CD14-positive monocyte (primary cell): ENCODE measurements at places on chromosomes 2 and 18.

GRCh38 chr2:145764631-145765030, 1244.7 kb upstream of the ZEB2 start:
- no peak for DNase-seq

- no peak for DNase-seq
Measured at GRCh38 chr2:239880396-239880795, 144.7 kb downstream of the NDUFA10 start.

DNA sequence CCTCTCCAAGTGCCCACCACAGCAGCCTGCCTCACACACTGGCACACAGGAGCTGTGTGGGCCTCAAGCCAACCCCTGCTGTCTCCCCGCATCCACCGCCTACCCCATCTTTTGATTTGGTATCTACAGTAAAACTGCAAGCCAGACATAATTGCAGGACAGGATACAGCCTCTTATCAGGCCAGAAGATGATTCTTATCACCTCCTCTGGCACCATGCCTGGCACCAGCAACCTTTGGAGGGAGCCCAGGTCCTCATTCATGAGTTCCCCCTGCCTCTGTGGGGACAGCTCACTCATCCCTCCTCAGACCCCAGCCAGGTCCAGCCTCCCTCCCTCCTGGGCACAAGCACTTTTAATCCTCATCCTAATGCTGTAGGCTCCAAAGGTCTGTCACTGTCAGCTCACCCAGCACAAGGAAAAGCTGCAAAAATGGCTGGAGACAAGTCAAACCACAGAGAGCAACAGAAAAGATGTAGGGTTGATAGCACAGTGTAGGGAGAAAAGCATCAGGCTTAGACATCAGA, 9.7 kb downstream of the RAB11FIP5 start:
- no peak for DNase-seq

DNA sequence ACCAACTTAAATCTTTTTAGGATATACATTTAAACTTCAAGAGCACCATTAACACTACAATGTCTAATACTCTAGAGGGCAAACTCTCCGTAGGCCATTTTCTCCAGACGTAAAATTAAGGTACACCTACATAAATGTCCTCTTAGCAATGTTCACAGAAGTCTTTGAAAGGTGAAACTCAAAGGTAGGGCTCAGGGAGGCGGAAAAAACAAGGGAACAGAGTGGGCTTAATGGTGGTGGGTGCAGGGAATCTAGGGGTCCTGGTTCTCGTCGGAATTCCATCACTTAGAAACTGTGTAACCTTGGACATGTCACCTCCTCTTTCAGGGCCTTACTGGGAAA, 668 bp downstream of the NFU1 start:
- no peak for DNase-seq

DNA sequence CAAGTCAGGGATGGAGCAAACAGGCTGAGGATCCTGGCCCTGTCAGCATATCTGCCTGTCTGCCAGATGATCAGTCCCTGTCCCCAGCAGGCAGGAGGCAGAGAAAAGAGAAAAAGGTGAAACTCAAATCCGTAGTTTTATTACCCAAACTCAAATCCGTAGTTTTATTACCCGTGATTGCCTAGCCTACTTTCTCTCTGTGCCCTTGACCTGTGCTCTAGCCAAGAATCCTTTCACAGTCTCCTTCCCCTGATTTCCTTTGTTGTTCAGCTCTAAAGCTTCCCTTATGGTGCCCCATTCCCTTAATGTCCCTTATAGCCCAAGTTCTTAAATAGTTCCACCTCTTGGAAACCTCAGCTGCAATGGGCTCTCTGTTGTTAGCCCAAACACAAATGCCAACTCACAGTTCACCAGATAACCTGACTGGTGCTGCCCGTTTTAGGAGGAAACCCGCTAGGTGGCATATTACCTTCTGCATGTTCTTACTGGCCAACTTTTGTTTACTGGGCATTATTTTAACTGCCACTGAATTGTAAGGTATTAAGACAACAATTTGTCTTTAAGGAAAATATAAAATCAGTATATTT, 125.7 kb upstream of the FZD5 start:
- no peak for DNase-seq

GRCh38 chr2:70817284-70817954, 3.0 kb downstream of the CLEC4F start:
- DNase-seq = no peak

DNA sequence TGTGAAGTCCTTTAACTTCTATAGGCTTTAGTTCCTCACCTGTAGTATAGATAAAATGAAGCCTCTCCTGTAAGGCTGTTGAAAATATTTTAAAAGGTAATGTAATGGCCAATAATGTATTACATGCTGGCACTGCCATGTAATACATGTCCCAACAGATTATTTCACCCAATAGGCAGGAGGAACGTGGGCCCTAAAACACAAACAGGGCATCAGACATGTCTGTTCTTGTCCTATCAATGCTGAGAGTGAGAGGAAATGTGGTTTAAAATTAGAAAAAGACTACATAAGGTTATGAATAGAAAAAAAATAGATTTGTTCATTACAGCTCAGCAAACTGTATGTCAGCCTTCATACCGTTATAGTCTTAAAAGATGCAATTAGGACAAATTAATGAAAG, 492.7 kb upstream of the DDX18 start:
- no peak for DNase-seq

DNA sequence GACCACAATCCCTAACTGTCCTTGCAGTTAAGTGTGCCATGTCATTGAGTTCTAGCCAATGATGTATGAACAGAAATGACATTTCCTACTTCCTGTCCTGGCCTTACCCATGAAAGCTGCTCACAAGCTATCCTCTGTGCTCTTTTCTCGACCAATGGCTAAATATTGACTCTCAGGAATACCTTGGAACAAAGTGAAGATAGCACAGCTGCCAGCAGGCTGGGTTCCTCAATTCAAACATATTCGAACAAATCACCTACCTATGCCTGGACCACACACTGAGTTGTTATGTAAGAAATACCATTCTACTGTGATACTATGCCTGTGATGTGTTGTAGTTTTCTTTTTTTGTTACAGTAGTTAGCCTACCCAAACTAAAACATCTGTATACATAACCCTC, 65.1 kb downstream of the GAREM1 start:
- no peak for DNase-seq

DNA sequence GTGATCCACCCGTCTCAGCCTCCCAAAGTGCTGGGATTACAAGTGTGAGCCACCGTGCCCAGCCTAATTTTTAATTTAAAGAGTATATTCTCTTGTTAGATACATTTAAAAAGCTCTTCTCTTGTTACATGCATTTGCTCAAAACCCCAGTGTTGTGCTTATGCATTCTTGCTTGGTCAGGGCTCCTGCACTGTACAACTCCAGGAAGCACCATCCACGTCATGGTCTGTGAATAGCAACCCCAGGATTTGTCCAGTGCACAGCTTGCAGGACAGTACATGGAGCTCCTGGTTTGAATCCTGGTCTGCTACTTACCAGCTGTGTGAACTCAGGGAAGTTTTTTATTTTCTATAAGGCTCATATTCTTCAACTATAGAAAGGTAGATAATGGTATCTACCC, 80.8 kb downstream of the MDH1 start:
- no peak for DNase-seq

DNA sequence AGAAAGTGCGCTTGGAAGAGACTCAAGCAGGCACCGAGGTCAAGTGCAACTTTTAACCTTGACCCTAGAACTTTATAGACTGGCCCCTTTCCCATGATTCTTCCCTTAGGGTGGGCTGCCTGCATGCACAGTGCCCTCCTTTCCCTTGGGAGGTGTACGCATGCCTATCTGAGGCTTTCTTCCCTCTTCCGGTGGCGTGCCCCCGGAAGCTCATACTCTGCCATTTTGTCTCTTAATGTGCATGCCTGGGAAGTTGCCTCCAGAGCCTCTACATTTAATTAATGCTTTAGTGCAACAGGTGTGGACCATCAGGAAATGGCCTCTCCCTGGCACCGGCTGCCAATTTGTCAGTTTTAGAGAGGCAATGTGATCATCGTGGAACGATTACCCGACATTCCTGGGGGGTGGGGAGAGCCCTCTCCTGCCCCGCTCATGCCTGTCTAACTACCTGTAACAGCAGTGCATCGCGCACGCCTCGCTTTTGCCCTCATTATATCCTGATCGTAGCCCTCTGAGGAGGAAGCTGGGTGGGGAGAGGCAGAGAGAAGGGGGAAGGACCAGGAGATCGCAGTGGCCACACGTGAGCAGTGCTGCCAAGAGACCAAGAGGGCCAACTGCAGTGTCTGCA, 194.8 kb downstream of the TFCP2L1 start:
- no peak for DNase-seq

DNA sequence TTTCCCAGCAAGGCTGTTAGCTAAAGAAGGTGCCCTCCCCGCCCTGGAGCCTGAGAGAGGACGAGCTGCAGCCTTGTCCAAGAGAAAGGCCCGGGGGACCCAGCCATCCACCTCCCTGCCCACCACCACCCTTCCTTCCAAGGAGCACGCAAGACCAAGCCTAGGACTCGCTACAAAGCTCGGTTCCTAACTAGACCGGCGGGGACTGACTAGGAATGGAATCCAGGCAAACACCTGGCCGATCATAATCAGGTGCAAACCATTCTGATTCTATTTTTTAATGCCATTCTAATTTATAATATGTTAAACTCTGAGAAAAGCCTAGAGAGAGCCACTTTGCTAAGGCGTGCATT, 19.7 kb upstream of the TUBB6 start:
- no peak for DNase-seq

GRCh38 chr2:164145093-164145987, 409.5 kb upstream of the FIGN start:
- no peak for DNase-seq

GRCh38 chr18:56326336-56327072, 311.9 kb downstream of the TXNL1 start:
- no peak for DNase-seq

GRCh38 chr18:73235921-73236320, 368.1 kb upstream of the NETO1 start:
- DNase-seq = no peak

GRCh38 chr18:52451256-52451655, 111.3 kb downstream of the DCC start:
- DNase-seq = no peak

DNA sequence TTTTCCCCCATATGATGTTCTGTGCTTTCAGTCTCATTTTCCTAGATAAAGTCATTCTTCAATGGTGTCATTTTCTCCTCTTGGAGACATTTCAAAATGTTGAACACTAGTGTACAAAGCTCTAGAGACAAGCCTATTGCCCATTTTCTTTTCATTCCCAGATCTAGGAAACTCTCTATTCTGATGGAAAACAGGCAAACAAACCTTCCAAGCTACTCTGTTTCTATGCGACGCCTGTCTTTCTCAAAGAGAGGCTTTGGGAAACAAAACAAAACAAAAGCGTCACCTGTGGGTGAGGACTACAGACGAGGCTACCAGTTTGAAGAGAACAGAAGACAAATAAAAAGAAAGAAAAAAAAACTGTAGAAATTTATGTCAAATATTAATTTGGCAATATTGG, 311.0 kb downstream of the CBLN2 start:
- no peak for DNase-seq

DNA sequence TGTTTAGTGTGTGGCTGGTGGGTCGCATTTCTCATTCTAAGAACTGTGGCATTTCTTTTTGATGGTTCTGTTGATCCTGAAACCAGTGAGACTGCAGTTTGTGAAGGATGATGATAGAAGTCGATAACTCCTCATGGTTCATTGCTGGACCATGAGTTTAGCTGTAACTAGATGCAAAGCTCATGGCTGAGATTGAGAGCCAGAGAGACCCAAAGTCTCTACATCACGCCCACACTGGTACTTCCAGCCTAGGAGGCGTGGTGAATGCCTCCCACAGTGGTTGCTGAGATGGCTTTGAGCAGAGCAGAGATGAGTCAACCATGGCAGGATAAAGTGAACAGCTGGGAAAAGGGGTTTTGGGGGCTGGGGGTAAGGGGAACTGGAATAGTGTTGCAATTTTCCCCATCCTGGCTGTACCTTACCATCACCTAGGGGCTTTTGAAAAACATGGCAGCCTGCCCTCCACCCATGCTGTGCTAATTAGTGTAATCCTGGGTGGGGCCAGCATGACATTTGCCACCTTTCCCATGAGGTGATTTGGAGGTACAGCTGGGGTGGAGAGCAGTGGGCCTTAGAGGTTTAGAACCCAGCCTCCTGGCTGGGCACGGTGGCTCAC, 24.1 kb downstream of the INPP4A start:
- no peak for DNase-seq

- no peak for DNase-seq
Measured at GRCh38 chr2:23385351-23385747, 370 bp downstream of the KLHL29 start.

- DNase-seq = no peak
Measured at GRCh38 chr2:238851761-238852160, 3.9 kb downstream of the TWIST2 start.

- no peak for DNase-seq
Measured at GRCh38 chr2:103879101-103879500, 974.8 kb upstream of the POU3F3 start.

DNA sequence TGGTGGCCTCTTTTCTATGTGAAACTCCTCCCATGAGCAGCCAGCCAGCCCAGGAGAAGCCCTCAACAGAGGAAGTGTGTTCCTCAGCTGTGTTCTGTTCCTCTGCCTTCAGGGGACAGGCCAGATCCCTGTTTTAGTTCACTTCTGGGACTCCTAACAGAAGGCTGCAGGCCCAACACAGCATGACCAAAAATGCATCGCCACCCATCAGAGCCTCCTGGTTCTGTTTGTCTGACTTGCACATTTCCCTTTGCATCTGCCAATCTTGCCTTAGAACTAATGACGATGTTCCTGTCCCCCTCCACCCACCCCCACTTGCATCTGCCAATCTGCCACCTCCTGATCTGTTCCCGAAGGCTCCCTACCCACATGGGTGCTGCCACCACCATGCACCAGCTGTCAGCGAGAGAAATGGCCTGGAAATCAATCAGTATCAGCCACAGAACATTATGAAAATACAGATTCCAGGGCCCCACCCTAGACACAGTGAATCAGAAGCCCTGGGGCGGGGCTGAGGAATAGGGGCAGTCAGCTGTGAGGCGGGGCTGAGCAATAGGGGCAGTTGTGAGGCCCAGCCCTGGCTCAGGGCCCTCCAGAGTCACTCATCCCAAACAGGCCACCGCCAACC, 51.0 kb downstream of the FAM168B start:
- no peak for DNase-seq

- no peak for DNase-seq
Measured at GRCh38 chr2:20421988-20422370, 24.9 kb upstream of the RHOB start.

- DNase-seq = no peak
Measured at GRCh38 chr18:71808616-71809015, 735.5 kb downstream of the CBLN2 start.

- peak; percentile 85 for DNase-seq
Measured at GRCh38 chr2:173134703-173135102, 59.1 kb downstream of the MAP3K20 start.

- DNase-seq = no peak
Measured at GRCh38 chr2:66729416-66730330, 294.7 kb downstream of the MEIS1 start.

GRCh38 chr2:198339116-198339515, 534.7 kb downstream of the PLCL1 start:
- DNase-seq = no peak

GRCh38 chr18:12840382-12840781, 43.7 kb downstream of the PTPN2 start:
- peak; percentile 48 for DNase-seq
